ENCODE measurements at places on chromosomes 1 and 21.
A peak's percentile ranks its signal among the peaks of the same experiment; 100 is the strongest.

DNA sequence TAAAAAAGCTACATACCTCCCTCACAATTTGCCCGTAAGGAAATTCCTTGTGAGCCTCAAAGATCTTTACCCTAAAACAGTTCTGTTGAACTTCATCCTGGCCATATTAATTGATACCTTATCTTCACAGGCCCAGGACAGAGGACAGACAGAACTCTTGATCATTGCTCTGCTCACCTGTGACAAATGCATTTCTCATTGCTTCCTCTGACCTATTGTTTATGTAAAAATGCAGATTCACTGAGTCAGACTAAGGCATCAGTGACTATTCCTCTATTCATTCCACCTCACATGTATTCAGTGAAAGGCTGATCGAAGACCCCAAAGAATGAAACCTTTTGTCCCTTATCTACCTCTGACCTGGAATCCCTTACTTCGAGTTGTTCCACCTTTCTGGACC, 61.0 kb downstream of the BACH1 start:
- DNase-seq: no peak

DNA sequence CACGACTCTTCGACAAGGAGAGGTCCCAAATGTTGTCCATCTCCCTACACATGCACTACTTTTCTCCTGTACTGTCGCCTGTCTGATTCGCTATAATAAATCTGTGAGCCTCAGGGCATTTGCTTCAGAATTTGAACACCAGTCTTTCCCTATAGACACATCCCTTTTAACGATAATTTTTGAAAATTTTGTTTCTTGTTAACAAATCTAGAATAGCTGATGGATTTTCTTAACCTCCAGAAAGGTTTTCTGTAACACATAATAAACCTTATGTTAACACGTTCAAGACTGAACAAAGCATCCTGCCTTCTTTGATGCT, 704 bp downstream of the CAPZA1 start:
- no peak for DNase-seq

DNA sequence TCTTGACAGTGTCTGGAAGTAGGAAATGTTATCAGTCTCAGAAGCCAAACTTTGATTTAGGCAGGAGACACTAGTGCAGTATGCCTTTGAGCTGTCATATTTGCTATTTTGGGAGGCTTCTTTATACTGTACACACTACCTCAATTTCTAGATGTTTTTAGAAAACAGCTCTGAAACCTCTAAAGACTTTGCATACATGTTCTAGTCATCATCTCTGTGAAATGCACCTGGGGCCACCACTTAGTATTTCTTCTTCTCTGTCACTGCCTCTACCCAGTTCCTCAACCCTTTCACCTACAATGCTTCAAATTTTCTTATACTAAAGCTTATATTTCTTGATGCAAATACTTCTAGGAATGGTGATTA, 29.1 kb upstream of the PLA2G4A start:
- DNase-seq: peak; percentile 11

- DNase-seq: peak; percentile 66
These were observed 50.8 kb downstream of the PAX7 start for GRCh38 chr1:18681423-18681835.

- DNase-seq: no peak
These were observed 50.7 kb downstream of the KAZN start for GRCh38 chr1:14648896-14649855.

DNA sequence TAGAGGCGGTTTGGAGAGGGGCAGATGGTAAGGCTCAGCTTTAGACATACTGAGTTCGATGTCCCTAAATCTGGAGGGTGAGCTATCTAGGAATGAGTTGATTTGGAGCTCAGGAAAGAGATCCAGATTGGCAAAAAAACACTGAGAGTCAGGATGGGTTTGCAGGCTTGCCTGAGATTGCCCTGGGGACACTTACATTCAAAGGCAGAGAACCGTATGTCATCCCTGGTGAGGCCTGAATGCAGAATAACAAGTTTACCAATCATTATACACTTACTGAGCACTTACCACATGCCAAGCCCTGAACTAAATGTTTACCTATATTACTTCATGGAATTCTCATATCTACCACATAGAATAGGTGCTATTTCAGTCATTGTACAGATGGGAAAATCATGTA, 27.5 kb downstream of the TFAP2E start:
- no peak for DNase-seq

- DNase-seq: no peak
These were observed 43.5 kb downstream of the MORN1 start for GRCh38 chr1:2347896-2348295.

GRCh38 chr1:222031318-222031717, 289.4 kb upstream of the DUSP10 start:
- DNase-seq: no peak

DNA sequence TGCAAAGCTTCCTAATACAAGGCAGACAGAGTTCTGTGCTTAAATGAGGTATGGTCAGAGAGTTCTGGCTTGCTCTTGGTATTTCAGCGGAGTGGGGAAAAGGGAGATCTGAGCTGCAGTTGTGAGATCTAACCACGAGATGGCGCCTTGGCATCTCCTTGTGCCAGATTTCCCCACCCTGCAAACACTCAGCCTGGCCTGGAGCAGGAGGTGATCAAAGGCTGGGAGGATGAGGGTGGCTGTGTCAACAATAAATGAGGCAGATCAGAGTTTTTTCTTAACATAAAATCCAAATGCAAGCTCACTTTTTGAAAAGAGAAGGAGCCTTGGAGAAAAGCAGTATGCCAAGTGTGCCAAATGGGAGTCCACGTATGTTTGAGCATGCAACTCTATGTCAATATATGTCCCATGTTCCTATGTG, 4.1 kb upstream of the TFAP2E start:
- DNase-seq: peak; percentile 89

DNA sequence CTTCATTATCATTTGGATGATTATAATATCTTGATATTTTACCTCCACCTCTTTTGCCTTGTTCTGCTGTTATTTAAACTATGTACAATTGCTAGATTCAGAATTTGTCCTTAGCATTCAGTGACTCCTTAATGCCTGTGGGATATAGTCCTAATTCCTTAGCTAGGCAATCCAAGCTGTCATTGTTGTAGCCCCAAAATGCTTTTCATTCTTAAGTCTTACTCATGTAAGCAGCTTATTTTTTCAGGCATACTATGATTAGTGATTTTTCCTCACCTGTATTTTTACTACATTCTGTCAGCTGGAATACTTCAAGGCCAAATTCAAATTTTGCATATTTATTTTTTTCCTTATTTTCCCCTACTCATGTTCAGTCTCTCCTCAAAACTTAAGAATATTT, 13.4 kb downstream of the PKN2 start:
- DNase-seq: no peak

GRCh38 chr1:211625040-211625439, 46.1 kb upstream of the SLC30A1 start:
- DNase-seq: no peak

- no peak for DNase-seq
These were observed 321.6 kb upstream of the RUNX1 start for GRCh38 chr21:35370671-35371070.

- DNase-seq: no peak
These were observed at the start of gene INAVA for GRCh38 chr1:200894712-200895442. INAVA (plus strand) TSS chr1:200894900; CDS start chr1:200898401, 3,501 bp downstream.

DNA sequence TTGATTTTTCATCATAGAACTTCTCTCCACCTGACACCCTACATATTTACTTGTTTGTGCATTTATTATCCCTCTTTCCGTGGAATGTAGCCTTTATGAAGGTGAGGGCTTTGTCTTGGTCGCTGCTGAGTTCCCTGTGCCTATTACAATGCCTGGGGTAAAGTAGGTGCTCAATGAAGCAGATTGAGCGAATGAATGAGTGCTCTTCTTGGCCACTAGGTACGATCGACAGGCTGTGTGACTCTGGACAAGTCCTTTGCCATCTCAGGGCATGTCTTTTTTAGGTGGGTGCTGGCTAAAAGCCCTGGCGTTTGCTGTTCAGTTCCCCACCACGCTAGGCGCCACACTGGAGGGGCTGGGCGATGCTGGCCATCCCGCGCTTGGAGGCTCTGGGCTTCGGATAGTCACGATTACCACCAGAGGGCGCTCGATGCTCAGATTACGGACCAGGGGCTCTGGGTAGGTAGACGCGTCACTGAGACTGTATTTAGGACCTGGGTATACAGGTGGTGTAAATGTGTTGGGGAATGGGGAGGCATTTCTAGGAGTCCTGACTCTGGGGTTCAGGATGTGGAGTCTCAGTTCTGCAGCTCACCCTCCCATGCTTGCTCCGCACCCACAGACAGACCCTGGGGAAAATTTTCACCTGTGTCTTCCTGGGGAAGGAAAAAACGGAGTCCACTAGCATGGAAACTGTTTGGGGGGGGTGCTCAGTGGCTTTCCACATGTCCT, 71.0 kb upstream of the CSF3R start:
- DNase-seq: peak; percentile 75

DNA sequence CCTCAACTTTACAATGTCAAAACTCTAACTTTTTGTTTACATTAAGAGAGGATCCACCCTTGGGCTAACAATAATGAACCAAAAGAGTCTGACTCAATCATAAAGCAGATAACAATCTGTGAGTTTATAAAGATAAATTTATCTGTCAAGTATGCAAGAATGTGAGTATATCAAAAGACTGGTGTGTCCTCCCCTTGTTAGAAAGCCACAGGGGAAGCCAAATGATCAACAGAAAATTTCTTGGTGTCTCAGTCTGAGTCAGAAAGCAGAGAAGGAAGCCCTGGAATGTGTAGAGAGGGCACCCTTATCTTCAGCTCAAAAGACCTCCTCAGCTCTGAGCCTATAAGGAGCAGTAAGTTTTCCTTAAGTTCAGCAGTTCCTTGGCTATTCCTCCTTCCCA, 13.9 kb upstream of the PDIK1L start:
- DNase-seq: no peak

Measured in GM20000 (cell line).